Posterior cingulate gyrus (tissue), 11 donors: ENCODE measurements at places on chromosomes 4 and X.
A peak's percentile ranks its signal among the peaks of the same experiment; 100 is the strongest.

- no peak for DNase-seq
These were observed 37.8 kb upstream of the PSAPL1 start for GRCh38 chr4:7472442-7473013.

DNA sequence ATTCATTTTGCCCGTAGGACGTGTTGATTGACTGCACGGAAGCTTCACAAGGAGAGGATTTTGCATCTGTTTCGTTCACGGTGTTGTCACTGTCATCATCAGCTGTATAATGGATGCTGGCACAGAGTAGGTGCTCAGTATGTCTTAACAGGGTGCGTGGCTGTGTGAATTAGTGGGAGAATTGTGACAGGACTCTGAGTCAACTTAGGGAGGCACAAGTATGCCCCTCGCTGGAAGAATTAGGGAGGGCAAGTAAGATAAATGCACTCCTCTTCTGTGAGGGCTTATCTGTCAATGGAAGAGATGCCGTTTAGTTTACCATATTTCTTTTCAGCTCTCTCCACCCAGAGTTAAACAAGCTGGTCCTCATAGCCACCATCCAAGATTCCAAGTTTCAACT lies 107.2 kb downstream of the TRIML1 start:
- DNase-seq = no peak

GRCh38 chr4:40749717-40750460 lies at the start of gene NSUN7:
TSS of gene NSUN7 (plus strand) at chr4:40749955. CDS start at chr4:40750694, 739 bp downstream.
- DNase-seq = no peak

GRCh38 chr4:133081246-133081645 lies 67.8 kb upstream of the PCDH10 start:
- no peak for DNase-seq

DNA sequence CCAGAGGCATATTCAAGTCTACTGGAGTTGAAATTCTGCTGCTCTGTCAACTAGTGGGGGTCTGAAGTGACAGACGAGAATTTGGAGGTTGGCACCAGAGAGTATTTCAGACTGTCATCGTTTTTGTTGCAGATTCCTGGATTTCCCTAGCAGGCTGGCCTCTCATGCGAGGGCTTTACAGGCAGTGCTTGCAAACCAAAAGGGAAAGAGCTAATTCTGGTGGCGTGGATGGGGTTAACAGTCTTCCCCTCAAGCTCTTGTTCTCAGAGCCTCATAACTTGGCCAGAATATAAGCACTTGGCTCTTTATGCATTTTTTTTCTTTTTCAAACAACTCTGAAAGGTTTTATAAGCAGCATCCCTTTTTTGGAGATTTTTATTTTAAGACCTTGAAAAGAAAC lies at the start of gene SPARCL1:
TSS of gene SPARCL1 (minus strand) at position 190 of the 400 bp plus-strand sequence. CDS start 29,802 bp downstream, outside the sequence.
- peak; percentile 37 for DNase-seq

DNA sequence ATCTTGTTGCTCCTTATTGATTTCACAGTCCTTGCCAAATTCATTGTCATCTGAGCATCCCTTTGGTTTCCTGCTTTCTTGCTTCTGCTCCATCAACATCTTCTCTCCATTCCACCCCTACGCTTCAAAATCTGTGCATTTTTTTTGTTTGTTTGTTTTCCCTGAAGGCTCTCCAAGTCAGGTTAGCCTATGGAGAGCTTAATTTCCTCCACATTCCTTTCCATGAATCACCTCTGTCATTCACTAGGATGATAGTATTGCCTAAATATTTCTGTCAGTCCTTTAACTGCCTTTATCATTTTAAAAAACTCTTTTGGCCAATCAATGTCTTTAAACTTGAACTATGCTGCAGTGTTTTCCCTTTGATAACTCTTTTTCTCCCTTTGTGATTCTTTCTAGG lies 67.7 kb downstream of the PPARGC1A start:
- DNase-seq = no peak

GRCh38 chr4:148790691-148791090 lies 348.5 kb upstream of the NR3C2 start:
- no peak for DNase-seq

GRCh38 chr4:109041463-109042360 lies 260.7 kb downstream of the COL25A1 start:
- DNase-seq = no peak

GRCh38 chr4:129218897-129219296 lies 122.9 kb downstream of the C4orf33 start:
- DNase-seq = no peak

- DNase-seq = no peak
These were observed 97.9 kb upstream of the EOLA2 start for GRCh38 chrX:150036181-150036580.

DNA sequence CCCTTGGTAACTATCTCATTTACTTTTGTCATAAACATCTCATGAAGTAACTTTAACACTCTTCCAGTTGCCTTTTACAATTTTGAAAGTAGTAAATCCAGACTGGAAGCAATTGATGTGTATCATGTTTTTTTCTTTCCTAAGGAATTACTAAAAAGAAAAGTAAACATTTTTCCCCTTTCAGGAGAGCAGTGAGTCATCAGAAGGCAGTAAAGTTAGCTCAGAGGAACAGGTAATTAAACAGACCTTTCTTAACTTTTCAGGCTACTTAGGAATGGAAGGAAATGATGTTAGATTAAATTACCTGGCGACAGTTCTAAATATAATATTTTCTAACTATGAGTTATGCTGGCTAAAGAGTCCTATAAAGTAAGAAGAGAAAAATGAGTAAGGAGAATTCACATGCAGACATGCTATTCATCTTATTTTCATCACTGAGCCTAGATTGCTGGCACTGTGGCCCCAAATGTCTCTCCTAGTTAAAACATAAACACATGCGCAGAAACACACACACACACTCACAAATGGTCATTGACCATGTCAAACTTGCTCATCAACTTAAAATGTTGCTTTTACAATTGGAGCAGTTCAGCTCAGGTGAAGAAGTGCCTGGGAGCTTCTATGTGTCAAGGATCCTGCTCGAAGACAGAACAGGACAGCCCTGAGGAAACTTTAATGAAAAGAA lies 9.3 kb downstream of the DMP1 start:
- DNase-seq = no peak

- no peak for DNase-seq
These were observed 123.9 kb upstream of the ACSL4 start for GRCh38 chrX:109856974-109857373.

- peak; percentile 78 for DNase-seq
These were observed 82.1 kb downstream of the PPP2R2C start for GRCh38 chr4:6390356-6390755.

DNA sequence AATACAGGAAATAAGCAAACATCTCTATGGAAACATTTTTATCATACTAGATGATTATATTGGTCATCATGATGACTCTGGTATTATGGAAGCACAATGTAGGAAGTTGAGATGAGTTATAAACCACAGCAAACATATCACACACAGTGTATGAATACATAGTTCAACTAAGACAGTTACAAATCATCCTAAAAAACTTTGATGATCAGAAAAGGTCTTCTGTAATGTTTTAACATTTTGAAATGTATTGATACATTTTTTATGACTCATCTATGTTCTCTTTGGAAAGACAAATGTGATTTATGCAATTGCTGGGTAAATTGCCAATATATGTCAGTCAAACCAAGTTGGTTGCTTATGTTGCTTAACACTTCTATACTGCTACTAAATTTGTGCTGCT lies 4.8 kb downstream of the CXCL3 start:
- no peak for DNase-seq

- no peak for DNase-seq
These were observed 64.7 kb downstream of the WDFY3 start for GRCh38 chr4:84901740-84902281.

DNA sequence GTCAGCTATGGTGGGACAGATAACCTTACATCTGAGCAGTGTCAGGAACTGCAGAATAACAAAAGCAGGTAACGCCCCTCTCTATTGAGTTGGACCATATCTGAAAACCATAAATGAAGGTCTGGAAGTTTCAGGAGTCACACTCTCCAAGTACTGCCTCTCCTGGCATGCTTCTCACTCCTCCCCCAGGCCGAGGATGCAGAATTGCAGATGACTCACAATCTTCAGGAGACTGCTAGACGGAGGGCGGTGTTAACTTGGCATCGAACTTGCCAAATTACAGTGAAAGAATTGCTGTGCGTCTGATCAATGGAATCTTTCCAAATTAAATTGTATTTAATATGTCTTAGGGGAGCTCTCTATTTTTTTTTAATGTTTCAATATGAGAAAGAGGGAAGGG lies 67.1 kb upstream of the TRIM2 start:
- DNase-seq = peak; percentile 89

- DNase-seq = no peak
These were observed 372.9 kb downstream of the NKX6-1 start for GRCh38 chr4:84126061-84126787.

DNA sequence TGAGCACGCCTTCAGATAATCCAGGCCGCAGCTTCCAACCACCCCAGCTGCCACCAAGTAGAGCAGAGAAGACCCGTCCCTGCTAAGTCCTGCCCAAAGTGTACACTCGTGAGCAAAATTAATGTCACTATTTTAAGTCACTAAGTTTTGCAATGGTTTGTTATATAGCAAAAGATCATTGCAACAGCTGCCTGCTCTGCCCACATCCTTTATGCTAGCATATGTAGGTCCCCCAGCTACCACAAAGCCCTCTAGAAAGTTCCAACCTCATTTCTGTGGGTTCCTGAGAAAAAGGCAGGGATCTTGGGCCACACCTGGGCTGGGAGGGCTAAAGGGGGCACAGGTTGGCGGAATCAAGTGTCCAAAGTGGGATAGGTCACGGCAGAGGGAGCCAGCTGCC lies 346.9 kb downstream of the BCOR start:
- DNase-seq = no peak
